NCI-H187 treated with DMSO at 0.1 percent for 48 hours (cell line): ENCODE measurements at places on chromosomes 1 and 21.

DNA sequence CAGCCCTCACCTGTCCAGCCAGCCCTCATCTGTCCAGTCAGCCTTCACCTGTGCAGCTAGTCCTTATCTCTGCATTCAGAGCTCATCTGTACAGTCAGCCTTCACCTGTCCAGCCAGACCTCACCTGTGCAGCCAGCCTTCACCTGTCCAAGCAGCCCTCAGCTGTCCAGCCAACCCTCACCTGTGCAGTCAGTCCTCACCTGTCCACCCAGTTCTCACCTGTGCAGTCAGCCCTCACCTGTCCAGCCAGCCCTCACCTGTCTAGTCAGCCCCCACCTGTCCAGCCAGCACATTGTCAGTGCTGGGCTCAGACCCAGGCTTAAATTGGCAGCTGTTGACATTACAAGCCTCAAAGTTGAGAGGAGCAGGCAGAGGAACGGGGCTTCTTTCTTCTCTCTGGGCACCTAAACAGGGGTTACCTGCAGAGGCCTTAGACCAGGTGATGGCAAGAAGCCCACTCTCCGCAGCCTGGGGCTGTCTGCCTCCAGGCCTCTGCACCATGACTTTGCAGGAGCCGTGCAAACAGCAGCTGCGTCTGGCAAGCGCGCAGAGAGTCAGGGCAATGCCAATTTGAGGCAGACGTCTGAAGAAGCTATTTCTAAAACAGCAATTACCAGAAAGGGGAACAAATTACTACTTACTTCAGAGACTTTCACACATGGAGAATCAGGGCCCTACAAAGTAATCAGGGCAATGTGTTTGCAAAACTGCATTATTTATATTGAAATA, 506.1 kb downstream of the NPHP4 start:
- no peak for DNase-seq

DNA sequence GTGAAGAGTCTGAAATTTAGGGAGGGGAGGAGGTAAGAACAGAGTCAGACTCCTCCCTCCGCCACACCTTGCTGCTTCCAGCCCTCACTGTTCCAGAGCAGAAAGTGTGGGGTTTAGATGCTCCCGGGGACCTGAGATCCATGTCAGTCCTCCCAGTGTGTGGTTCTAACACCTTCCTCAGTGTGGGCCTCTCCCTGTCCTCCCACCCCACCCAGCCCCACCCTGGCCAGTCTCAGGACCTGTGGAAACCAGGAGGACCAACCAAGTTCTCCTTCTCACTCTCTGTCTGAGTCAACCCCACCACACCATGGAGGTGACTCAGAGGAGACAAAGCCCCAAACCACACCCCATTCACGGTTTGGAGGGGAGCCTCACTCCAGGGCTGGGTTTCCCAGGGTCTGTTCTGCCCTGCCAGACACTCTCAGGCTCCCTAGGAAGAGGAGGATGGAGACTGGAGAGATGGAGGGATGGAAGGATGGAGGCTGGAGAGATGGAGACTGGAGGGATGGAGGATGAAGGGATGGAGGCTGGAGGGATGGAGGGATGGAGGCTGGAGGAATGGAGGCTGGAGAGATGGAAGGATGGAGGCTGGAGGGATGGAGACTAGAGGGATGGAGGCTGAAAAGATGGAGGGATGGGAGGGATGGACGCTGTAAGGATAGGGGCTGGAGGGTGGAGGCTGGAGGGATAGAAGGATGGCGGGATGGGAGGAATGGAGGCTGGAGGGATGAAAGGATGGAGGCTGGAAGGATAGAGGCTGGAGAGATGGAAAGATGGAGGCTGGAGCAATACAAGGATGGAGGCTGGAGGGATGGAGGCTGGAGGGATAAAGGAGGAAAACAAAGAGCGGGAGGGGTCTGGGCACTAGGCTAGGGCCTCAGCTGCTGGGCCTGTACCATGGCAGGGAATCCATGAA, 100.9 kb upstream of the RUNX3 start:
- DNase-seq, result no peak

- no peak for DNase-seq
Measured at GRCh38 chr1:224196813-224197600, 14.0 kb downstream of the DEGS1 start.

GRCh38 chr21:14693997-14694396, 147.9 kb upstream of the SAMSN1 start:
- no peak for DNase-seq

DNA sequence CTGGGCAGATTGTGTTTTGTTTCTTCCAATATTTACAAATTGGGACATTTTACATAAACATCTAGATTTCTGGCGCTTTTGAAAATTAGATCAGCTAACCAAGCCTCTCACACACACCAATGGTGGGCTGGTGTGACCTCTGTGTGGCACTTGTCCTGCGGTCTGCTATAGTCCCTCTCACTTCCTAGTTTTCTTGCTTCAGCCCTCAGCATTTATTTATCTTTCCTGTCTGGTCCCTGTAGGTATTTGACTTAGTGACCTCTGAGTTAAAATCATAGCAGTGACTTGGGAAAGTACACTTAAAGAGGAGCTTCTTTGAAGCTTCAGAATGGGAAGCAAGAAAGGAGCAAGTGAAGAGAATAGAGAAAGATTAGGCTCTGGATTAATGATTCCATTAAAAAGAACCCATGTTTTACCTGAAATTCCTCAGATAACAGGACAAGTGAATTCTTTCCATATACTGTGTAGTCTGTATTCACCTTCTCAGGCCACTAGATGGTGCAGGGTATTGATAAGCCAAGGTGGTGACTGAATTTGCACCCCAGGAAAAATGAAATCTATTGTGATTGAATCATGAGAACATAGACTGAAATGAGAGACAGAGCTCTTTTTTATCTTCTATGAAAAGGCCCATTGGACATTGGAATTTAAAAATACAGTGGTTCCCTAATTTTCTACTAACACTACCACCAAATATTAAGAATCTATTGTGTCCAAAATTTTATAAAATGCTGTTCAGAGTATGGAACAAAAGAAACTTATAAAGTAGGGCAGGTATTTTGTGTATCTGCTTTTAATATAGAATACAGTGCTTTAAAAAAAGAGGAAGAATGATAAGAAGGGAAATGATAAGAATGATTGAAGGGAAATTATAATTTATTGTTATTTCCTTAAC, 7.1 kb upstream of the DIPK1A start:
- no peak for DNase-seq

DNA sequence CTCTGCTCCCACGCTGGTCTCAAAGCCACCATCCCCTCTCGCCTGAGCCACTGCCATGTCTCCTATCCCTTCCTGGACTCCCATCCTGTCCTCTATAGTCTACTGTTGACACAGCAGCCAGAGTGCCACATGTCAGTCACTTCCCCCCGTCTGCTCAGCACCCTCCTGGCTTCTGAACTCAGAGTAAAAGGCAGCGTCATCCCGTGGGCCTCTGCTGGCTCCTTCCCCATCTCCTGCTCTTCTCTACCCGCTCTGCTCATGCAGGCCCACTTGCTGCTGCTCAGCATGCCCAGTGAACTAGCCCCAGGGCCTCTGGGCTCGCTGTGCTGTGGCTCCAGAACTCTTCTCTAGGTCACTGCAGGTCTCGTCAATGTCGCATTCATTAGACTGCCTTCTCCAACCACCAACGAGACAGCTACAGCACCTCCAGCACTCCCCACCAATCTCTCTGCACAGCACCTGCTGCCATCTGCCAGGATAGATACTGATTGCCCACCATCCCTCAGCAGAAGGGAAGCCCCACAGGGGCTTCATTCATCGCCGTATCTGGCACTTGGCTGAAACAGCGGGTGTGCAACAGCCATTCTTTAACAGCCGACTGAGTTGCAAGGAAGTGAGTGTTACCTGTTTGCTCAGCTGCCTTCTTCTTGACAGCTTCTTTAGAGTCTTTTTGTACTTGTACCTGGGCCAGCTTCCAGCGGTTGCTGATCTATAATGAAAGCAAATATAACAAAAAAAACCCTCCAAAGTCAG, 11.8 kb upstream of the SRM start:
- DNase-seq, result peak; percentile 91

DNA sequence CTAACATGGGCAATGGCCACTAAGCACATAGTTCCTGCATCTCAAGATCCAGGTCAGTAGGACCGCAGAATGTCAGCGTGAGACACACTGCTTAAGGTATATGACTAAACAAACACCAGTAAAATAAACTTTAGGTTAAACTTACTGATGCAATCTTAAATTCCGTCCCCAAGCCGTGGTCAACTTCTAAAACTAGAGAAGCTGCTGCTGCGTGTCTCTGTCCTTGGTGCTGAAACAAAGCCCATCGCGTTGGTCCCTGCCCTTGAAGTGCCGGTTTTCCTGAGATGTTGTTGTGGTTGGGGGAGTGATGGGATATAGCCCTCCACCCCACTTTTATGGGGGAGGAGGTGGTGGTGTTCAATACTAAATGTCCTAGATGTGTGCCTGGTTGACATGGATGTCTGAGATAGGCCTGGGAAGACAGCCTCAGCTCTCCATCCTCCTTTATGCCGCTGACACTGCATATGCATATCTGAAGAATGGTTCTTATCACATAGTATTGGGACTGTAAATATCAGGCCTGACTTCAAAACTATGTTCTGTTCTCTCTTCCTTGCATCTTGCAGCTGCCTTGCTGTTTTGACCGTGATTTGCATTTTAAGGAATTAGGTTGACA, 72.0 kb upstream of the KCNA3 start:
- DNase-seq, result no peak

GRCh38 chr1:51328926-51329325, 1.4 kb downstream of the TTC39A start:
- no peak for DNase-seq

DNA sequence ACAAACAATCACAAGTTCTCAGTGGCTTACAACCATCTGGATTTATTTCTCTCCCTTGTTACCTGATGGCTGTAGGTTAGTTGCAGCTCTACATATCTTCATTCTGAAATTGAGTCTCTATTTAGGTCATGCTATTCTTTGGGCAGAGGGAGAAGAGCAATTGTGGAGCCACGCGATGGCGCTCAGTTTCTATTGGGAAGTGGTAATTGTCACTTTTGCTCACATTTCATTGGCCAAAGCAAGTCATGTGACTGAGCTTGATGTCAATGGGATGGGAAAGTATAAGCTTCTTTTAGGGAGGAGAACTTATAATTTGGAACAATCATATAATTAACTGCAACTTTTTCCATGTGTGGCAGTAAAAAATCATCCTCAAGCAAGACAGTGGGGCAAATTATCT, 166.5 kb downstream of the LMO4 start:
- DNase-seq, result no peak

DNA sequence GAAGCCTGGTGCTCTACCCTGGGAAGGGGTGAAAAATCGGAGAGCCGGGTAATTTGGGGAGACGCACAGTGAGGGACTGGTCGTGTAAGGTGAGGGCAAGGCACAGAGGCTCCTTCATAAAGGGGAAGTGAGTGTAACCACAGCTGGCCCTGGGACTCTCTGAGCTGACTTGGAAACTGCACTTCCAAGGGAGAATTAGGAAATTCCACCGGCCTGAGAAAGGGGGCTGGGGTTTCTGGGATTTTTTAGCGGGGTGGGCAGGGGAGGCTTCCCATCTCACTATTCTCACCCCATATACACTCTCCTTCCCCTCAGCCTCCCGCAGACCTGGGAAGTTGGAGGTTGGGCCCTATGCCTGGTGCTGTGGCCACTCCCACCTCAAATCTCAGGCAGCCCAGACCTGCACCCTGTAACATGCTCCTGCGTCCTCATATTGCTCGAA, 88.3 kb upstream of the IPO9 start:
- no peak for DNase-seq

DNA sequence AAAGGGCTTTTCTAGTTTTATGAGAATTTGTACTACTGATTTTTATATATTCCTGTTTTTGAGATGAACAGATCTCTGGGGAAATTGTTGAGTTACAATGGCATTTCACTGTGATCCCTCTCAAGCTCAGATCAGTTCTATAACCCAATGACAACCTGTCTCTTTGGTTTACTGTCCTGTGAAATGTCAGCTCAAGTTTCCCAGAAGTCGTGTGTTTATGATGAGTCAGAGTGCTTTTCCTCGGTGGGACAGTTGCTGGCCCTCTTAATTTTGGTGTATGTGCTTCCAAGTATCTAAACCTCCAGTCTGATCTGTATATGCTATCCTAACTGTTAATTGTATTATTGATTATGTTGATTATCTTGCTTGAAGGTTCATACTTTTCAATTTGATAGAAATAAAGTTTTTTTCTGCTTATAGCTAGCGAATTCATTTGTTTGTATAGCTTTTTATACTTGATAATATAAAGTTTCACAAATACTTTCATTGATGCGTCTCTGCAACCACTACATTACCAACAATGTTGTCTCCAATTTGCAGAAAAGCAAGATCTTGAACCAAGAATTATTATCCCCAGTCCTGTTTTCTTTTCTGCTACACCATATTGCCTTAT, 77.5 kb upstream of the DNAJC6 start:
- no peak for DNase-seq

DNA sequence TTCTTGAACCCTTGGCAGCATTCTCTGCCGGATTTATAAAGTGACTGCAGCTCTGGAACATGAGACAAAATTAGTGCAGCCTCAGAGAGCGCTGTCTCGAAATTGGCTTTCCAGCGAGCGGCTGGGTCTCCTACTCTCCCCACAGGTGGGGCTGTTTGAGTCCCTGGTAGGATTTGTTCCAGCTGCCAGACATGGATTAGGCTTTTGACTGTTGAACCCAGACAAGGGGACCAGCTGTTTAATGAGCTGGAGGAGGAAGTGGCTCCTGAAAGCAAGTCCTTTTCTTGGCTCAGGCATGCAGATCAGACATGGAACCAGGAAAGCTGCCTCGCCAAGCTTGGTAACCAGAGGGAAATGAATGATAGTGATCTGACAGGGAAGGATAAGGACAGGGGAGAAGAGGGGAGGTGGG, 69.6 kb downstream of the UBIAD1 start:
- no peak for DNase-seq

- no peak for DNase-seq
Measured at GRCh38 chr1:30765556-30766434, 8.2 kb upstream of the LAPTM5 start.

DNA sequence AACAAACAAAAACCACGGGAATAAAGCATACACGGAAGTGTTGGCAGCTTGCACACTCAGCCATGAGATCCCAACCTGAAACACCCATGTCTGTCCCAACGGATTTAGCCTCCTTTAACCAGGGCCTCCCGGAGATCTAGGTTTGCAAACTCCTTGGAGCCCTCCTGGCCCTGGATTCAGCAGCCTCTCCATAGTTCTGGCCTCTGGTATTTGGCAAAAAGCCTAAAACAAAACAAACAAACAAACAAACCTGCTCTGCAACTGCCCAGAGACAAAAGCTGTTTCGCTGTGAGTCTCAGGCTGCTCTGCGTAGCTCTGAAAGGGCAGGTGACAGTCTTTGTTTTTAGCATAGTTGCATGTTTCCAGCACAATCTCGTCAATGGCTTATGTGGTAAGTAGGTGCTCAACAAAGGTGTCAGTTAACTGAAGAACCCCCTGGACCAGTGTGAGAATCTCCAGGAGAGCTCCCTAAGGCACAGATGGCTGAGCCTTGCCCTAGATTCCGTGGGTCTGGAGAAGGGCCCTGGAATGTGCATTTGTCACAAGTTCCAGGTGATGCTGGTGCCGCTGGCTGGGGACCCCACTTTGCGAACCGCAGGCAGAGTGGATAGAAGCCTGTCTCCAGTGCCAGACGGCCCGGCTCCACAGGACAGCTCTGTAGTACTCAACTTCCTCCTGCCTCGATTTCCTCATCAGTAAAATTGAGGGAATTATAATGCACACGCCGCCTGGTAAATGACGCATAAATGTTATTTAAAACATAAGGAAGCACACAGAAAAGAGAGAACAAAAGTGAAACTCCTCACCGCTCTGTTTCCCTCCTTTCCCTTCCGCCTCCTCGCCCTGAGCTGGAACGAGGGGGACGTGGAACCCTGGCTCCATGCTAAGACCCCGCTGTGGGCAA, 86.2 kb downstream of the RIPK4 start:
- no peak for DNase-seq
